Right renal pelvis (tissue), 4 donors: ENCODE measurements at places on chromosomes 16 and 17. TPM values are rescaled to one million over a fixed set of nuclear protein-coding genes. Genes with fewer than 3 reads are reported as not detected.

Gene SLC16A5
- polyA plus RNA-seq, result 28.5 TPM

Gene OTOP3
- not detected for polyA plus RNA-seq

Gene MYH8
- 0.62 TPM for polyA plus RNA-seq

Gene MYH2
- not detected for polyA plus RNA-seq

DNA sequence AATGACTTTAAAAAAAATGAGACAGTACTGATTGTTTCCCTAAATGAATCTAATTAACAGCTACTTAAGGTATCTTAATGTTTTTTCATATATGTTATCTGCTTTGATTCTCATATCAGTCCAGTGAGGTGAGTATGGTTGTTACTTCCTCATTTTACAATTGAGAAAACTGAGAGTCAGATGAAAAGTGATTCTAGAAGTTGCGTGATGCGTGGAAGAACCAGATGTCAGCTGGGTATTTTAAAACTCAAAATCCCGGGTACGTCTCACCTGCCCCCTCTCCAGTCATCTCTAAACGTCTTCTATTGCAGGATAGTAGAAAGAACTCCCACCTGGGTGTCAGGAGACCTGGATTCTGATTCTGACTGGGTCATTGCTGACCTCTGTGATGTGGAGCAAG lies 89.2 kb downstream of the MAP2K6 start:
- no peak for DNase-seq

DNA sequence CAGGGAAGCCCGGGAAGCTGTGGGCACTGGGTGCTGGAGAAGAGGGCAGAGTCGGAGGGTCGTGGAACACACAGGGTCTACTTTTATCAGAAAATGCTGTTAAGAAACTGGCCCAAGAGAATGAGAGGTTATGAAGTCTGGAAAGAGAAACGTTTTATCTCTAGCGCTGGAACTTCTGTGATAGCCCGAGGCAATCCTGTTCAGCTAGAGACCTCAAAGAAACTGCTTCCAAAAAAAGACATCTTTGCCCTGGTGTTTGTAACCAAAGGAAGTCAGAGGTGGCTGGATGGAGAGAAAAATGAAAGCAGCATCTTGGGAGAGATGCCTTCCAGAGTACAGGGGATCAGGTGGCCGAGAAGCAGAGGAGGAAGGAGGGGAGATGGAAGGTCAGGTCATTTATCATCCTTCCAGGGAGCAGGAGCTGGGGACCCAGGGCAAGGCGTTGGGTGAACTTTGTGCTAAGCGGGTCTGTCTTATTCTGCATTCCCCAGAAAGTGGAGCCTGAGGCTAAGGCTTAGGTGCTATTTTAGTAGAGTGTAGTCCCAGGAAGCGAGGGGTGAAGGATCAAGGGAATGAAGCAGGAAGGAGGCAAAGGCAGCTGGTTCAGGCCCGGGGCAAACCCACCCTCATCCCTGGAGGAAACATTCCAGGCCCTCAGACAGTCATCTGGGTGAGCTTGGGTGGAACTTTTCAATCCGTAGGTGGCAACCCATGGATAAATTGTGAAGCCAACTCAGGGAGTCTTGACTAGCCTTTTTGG lies 66.5 kb downstream of the MGAT5B start:
- no peak for DNase-seq

DNA sequence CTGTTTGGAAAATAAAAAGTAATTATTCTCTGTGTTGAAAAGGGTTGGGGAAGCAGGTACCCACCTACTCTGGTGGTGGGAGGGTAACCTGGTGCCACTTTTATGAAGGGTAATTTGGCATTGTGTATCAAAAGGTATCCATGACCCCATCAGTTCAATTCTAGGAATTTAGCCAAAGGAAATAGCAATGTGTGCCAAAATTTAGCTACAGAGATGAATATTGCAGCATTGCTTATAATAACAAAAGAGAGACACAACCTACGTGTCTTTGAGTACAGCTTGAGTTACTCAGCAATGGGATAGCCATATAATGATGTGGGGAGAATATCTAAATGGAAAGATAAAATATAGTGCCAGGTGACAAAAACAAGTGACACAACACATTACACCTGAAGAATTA lies 170.7 kb downstream of the NTN1 start:
- no peak for DNase-seq

GRCh38 chr17:73369111-73369521 lies 57.3 kb upstream of the CDC42EP4 start:
- DNase-seq, result no peak

DNA sequence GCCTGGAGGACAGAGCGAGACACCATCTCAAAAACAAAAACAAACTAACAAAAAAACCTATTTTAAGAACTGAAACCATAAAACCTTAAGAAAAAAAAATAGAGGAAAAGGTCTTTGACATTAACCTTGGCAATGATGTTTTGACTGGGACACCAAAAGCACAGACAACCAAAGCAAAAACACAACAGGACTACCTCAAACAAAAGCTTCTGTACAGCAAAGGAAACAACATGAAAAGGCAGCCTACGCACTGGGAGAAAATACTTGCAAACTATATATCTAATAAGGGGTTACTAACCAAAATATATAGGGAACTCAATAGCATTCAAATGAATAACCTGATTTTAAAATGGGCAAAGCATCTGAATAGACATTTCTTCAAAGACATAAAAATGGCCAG lies 32.3 kb downstream of the CDR2 start:
- DNase-seq, result no peak

DNA sequence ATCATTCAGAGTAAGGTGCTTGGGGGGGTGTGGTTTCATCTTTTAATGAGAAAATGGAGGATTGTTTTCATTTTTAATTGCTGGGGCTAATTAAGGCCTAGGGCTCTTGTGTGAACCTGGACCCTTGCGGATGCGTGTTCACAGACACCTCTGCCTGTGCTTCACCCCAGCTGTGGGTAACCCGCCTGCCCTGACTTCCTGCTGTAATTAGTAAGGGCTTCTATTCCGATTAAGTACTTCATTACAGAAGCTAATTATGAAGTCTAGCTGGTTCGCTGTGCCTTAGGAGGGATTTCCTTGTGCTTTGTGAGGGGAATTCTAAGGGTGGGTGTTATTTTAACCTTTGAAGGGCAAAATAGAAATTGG lies 215.3 kb downstream of the PMP22 start:
- no peak for DNase-seq

DNA sequence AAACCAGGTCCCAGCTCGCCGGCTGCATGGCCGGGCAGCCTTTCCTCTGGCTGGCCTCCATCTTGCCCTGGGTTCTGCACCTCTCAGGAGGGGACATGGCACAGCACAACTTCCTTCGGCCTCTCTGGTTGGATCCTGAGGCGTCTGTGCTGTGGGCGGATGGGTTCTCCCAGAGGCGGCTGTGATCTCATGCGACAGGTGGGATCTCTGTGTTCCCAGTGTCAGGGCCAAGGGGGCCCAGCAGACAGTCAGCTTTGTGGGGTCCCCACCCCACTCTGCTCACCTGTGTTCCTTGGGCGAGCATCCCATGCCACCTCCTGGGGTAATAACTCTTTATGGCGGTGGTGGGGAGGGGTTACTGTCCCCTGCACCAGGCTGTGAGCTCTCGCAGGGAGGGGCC lies 35.8 kb downstream of the FA2H start:
- DNase-seq, result no peak

DNA sequence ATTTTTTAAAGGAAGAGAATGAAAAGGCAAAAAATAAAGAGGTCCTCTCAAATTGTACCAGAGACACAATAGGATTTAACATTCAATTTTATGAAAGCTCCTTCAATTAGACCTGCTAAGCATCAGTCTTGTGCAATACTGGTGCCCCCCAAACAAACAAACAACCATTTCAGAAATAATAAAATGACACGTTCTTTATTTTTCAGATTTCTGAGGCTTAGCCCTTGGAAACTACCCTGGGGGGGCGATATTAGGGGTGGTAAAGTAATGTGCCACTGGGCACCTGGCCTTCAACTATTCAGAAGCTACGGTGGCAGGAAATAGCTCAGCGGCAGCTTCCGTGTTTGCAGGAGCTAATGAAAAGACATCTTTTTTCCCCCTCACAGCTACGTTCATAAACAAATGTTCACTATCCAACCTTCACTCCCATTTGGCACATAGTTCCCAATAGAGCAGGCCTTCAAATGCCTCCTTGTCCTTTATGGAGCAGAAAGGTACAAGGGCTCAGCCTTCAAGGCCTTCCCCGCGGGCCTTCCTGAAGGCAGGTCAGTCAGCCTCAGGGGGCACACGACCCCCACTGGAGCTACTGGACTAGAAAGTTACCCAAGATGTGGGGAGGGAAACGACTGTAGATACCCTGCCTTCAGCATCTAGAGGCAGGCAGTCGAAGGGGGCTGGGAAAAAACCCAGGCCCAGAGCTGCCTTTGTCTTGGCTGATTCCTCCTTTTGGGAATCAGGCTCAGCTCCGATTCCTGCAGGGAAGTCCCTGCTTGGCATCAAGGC lies 44.1 kb downstream of the TBX4 start:
- DNase-seq, result no peak

DNA sequence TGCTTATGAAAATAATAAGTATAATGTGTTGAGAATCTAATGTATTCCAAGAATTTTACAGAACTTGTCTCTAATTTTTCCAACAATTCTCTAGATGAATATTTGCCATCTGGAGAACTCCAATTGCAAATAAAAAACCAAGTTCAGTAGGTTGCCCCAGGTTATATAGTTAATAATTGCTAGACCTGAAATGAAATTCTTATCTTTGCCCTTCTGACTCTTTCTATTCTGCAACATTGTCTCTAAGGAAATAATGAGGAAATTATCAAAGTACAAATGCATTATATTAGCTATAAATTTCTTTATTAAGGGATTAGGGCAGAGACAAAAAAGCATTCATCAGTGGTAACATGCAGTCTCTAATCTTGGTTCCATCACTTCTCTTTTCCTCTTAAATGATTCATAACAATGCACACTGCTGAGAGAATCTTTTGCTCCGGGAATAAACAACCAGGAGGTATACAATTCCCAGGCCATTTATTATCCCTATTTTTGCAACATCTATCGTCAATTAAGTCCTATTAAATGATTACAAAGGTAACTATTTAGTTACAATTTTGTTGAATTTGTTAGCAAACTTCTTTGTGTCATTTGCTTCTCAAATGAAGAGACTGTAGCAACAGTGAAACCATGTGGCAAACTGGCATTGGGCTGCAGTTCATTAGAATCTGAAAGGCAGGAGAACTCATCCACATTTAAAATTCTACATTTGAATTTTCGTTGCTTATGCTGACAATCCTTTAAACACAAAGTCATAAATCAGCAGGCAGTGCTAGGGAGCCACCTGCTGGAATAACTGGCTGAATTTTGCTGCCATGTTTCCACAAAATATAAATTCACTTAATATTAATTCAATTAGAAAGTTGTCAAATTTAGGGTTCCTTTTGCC lies 349.6 kb downstream of the KIF2B start:
- peak; percentile 8 for DNase-seq

DNA sequence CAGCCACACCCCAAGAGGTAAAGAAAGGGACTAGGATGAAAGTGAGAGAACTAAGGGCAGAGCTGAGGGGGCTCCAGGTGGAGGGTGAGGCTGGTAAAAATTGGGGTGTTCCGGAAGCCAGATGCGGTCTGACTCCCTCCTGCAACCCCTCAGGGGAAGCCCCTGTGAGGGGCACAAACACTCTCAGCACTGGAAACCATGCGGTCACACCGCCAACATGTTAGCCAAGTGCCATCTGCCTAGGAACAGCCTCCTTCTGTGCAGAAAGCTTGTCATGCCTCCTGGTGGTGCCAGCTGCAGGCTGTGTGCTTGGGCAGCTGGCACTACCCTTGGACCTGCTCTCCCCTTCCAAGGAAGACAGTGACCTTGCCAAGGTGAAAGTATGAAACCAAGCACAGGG lies 83.5 kb upstream of the RPL38 start:
- no peak for DNase-seq

DNA sequence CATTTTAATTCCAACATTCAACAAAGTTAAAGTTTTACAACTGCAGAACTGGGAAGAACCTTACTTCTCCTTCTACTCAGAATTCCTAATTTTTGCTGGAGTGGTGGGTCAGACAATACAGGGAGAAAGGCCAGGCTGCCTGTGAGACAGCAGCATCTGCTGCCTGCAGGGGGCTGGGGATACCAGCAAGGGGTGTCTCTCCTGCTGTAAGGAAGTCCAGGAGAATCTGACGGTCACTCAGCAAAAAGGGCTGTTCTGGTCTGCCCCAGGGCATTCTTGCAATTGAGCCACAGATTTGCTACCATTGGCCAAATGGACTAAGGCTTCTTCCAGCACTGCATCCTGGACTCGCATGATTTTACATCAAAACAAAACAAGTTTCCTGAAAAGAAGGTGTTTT lies 426.6 kb upstream of the CDH11 start:
- no peak for DNase-seq

DNA sequence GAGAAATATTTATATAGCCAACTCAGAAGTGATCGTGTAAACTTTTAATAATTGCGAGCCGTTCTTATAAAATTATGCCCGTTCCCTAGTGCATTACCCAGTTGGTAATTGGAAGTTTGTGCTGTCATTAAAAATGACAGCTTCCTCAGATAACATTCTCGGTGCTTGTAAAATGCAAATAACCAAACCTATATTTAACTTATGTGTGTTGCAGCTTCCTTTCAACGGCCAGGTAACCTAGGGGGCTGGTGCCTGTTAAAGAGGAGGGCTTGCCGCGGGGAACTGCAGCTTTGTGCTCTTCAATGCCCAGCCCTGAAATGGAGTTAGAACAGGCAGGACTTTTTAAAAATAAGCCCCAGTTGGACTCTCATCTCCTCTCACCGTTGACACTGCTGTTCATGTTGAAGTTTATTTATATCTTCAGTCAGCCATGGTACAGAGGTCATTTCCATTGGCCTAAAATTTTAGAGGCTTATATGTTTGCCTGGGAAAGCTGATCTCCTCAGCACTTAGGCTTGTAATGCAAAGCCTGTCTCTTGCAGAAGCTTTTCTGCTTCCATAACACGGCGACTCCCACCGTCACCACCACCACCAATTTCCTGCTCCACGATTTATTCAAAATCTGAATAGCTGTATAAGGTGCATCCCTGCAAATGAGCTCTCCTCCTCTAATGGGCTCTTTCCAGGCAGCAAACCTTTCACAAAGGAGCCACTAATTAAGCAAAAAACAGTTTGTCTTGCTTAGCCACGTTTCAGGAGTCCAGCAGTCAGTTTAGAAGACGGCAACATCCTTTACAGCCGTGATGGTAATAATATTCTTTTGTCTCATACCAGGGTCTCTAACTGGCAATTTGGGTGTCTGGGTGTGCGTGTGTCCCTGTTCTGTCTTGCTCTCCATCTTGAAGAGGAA lies 74.7 kb downstream of the RPA1 start:
- DNase-seq, result no peak
